ENCODE measurements at places on chromosomes 11 and 22.

- no peak for DNase-seq
These were observed 45.8 kb downstream of the SCGB1A1 start for GRCh38 chr11:62464655-62465054.

DNA sequence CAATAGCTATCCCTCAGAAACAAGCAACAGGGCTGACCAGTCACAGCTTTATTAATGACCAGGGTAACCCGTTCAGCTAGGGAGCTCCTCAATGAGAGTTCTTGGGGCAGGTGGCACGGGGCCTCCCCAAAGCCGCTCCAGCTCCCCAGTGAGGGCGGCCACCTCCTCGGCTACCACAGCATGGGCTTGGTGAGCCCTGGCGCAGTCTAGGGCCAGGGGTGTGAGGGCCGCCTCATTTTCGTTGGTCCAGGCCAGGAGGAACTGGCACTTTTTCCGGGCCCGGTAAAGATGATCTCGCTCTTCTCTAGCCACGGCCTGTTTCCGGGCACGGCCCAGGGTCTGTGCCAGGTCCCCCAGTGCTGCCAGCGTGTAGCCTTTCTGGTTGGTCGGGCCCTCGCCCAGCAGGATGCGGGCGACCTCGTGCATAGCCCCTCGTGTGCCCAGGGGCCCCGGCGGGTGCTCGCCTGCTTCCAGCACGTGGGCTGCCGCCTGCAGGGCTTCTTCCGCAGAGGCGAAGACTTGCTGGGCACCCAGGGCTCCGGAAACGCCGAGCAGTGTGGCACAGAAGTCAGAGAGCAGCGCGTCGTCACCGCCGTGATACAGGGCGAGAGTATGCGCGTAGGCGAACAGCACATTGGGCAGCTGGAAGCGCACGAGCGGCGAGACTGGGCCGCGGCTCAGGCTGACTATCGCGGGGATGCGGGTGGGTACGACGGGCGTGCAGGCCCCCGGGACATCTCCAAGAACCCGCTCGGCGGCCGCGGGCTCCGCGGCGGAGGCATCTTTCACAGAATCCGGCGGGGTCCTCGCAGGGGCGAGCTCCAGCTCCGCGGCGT, 913 bp downstream of the ZNHIT2 start:
- DNase-seq: peak; percentile 72

GRCh38 chr11:13680501-13681264, 12.2 kb downstream of the FAR1 start:
- DNase-seq: no peak

DNA sequence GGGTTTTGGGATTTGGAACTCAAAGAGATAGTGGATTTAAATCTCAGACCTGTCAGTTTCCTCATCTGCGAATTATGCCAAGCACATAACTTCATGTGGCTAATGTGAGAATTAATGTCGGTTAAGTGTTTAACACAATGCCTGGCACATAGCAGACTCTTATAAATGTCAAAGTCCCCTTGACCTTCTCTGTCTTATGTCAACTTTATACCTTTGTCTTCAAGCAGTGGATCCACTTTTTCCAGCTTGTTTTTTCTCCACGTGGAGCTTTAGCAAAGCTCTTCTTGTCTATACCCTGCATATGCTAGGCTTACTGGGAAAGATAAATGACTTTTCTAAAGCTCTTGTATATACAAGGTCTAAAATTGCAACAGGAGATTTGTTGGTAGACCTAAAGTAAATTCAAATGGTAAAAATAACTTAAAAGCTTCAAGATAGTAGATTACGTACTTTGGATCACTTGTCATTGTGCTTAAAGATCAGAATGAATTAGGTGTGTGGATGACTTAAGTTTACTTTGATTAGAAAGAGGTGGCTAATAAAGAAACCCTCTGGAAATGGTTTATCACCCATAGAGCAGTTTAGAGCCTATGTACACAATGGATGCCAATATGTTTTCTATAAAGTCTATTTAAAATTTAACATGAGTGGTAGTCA, 318.3 kb upstream of the SORL1-AS1 start:
- no peak for DNase-seq

DNA sequence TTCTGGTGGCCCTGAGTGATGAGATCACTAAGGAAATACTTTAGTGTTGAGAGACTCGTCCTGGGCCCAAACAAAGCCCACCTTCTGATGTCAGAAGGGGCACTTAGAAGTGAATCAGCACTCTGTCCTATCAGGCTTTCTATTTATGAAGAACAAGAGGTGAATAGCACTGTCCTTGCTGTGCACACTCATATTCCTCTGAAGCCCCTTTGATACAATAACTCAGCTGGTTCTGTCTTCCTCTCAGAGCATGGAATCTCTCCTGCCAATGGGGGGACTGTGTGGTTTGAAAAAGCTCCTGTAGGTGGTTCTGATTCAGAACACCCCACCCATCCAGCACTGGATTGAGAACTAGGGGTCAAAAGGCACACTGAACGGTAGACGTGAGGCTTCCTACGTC, 348.1 kb downstream of the ETS1 start:
- DNase-seq: no peak

GRCh38 chr22:36223504-36223903, 15.8 kb downstream of the APOL2 start:
- DNase-seq: no peak

DNA sequence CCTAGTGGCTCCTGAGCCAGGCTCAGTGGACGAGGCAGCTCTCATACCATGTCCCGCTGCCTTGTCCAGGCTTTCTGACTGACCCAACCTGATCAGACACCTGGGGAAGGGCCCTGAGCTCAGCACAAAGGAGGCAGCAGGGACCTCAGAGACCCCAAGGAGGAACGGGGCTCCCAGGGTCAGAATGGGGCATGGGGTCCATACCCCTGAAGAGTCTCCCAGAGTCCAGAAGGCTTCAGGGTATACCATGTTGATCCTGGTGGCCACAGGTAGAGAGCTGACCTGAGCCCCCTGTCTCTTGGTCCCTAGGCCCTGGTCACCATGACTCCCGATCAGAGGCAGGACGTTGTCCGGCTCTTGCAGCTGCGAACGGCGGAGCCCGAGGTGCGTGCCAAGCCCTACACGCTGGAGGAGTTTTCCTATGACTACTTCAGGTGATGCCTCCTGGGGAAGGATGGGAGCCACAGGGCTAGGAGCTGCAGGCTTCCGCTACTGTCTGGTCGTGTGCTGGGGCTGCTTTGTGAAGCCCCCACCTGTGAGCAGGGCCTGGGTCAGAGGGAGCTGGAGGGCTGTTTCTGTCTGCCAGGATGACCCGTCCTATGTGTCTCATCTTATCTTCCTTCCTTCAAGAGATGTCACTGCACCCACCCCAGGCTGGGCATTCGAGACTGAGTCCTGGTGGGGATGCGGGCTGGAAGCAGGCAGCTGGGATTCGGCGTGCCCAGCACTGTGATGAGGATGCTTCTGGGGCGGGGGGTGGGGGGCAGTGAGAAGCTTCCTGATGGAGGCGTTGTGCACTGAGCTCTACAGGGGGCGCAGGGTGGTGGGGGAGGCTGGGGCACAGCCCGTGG, 74.2 kb downstream of the MYO7A start:
- no peak for DNase-seq

- no peak for DNase-seq
These were observed 46.3 kb downstream of the BIRC2 start for GRCh38 chr11:102393272-102393730.

DNA sequence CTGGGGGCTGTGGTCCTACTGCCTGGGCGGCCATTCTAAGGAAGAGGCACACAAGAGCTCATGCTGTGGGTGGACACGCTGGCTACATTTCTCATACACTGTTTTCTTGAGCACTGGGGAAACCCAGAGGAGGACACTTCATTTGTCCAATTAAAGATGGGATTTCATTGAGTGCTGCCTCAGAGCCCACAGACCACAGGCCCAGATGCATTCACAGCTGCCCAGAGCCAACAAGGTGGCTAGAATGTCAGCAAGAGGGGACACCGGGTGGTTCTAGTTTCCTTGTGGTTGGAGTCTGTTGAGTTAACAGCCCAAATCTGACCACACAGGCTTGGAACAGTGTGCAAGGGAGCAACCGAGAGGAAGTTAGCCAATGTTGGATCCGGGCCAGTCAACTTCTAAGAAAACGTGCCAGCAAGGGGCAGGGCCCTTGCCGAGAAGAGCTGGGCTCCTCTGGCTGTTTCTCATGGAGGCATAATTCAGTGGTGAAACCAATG, 35.0 kb upstream of the SORL1 start:
- peak; percentile 19 for DNase-seq

- DNase-seq: no peak
These were observed 12.9 kb downstream of the ANO1 start for GRCh38 chr11:70090961-70091381.

DNA sequence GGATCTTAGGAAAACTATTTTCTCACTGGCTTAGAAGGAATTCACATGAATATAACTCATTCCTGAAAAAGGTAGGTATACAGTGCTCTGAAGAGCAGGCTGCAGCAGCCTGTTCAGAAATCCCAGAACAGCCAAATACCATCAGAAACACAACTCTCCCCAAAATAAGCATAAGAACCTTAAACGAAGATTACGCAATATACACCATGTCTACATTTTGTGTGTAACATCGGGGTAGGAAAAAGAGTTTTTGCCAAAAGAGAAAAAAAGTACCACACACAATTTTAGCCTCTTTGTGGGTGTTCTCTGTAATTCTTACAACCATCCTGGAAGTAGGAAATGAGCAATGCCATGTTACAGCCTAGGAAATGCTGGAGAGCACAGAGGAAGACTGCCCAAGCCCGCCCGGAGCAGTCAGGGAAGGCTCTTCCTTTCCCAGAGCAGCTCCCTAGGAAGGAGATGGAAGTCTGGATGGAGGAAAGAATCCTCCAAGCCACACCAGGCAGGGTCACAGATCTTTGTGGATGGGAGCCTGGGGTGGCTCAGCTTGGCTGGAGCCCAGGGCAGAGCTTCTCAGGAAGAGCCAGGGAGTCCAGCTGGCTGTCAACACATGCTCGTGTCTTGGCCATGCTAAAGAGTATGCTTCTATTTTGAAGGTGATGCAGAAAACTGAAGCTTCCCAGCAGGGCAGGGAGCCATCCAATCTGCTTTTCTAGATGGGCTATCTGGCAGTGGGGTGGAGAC, 49.7 kb upstream of the ARFGAP3 start:
- no peak for DNase-seq

DNA sequence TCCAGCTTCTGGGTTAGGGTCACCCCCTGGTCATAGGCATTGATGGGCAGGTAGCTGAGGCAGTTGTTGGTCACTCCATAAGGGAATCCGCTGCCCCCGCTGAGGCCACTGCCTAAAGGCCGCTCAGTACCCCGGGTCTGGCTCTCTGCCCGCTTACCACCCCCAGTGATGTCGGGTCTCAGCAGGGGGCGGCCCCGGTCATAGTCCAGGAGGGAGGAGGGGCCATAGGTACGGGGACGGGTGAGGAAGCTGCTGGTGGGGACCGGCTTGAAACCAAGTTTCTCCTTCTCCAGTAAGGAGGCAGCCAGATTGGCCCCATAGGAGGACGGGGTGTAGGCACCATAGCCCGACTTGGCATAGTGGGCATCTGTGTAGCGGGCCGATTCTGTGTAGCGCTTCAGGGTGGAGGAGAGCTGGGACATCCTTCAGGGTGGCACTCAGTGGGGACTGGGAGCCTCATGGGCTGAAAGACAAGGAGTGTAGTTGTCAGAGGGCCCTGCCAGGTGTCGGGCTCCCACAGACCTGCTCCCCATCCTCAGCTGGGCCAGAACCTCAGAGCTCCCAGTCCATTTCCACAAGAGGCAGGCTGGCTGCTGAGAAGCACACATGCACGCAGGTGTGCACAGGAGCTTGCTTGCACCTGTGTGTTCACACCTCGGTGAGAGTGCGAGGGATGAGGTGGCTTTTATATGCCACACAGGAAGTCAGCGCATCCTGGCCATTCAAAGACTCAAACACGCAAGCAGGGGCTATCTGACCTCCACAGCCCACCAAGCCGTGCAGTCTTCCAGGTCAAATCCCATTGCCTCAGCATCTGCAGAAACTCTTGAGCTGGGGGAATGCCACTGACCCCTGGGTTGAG, 8.2 kb downstream of the USP2 start:
- no peak for DNase-seq

GRCh38 chr22:29172216-29172615, 33.5 kb upstream of the EMID1 start:
- DNase-seq: no peak

GRCh38 chr22:44347080-44347479, 34.3 kb upstream of the SHISAL1 start:
- DNase-seq: no peak

DNA sequence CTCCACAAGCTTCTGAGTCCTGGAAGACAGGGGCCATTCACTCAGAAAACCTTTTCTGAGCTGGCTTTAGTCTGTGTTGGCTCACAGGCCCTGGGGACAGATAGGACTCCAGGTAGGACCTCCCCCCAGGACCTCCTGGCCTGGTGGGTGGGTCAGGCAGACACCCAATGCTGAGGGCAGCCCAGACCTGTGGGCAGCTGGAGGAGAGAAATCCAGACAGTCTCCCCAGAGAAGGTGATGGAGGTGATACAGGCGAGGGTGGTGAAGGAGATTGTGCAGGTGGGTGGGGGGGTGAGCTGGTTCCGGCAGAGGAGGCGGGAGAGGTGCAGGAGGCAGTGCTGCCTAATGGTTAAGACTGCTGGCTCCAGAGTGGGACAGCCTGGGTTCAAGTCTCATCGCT, 15.6 kb downstream of the LRRC32 start:
- no peak for DNase-seq

GRCh38 chr22:19707347-19708290, 6.7 kb upstream of the SEPTIN5 start:
- DNase-seq: no peak

GRCh38 chr11:22577854-22578253, 47.8 kb downstream of the FANCF start:
- DNase-seq: no peak

GRCh38 chr22:19620742-19621371, 93.4 kb upstream of the SEPTIN5 start:
- no peak for DNase-seq

GRCh38 chr11:70364745-70365543, 33.4 kb upstream of the CTTN start:
- DNase-seq: peak; percentile 72

GRCh38 chr11:2295971-2296912, 5.5 kb downstream of the C11orf21 start:
- DNase-seq: no peak

All from stimulated activated naive CD4-positive, alpha-beta T cell treated with Interleukin-2 at 50 U/mL for 16 hours (primary cell).